ENCODE measurements at places on chromosomes 7 and 10.

DNA sequence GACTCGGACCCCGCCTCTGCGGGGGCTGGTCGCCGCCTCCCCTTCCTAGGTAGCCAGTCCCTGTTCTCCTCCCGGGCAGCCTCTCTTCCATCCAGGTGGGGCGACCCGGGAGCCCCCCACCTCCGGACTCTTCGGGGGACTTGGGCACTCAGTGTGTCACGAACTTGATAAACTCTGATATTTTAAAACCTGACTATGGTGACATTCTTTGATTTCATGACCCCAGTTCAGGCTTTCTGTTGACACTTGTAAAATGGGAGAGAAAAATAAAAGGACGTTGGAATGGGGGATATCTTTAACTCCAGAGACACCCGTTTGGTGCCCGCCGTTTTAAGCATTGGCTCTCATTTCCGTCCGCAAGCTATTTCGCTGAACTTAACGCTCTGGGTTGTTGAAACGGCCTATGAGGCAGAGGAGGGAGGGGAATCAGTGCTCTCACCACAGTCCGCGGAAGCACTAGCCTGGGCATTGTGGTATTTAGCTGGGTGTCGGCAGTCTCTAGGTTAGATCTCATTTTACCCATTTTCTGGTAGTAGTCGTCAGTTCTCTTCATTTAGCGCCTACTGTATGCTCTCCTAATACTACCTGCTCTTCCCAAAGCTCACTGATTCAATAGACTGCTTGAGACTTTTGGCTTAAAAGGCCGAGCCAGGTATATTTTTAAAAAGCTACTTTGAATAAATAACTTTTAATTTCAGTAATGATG, 738 bp downstream of the VPS26A start:
- no peaks in the 10 kb centered on the region for H3K27me3 ChIP-seq
- H3K36me3 ChIP-seq = no peaks in the 10 kb centered on the region
- peak overlapping the region; percentile 98 for H3K27ac ChIP-seq

- no peak overlapping the region for H3K4me3 ChIP-seq
- no peaks in the 10 kb centered on the region for H3K27me3 ChIP-seq
- H3K36me3 ChIP-seq = no peaks in the 10 kb centered on the region
- H3K27ac ChIP-seq = no peak overlapping the region
- ATAC-seq = no peak
These were observed 232.0 kb downstream of the VTI1A start for GRCh38 chr10:112678987-112679386.

DNA sequence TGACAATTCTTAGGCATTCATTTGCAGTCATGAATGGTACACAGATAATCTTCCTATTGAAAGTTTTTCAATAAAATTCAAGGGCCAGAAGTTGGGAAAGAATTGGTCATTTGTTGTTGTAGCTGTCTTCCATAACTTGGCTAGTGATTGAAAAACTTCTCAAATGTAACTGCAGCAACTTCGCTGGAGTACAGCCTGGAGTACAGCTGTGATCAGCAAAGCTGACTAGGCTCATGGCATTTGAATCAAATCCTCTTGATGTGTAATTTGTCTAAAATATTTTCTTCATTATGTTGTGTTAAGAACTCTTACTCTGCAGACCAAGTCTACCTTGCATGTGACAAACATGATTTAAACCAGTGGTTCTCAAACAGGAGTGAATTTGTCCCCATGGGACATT, 226.5 kb upstream of the STEAP1 start:
- H3K27ac ChIP-seq = no peak overlapping the region
- H3K36me3 ChIP-seq = no peaks in the 10 kb centered on the region
- H3K4me3 ChIP-seq = no peak overlapping the region
- H3K4me1 ChIP-seq = no peaks in the 10 kb centered on the region
- no peaks in the 10 kb centered on the region for H3K27me3 ChIP-seq

GRCh38 chr7:38274927-38275620, 1.6 kb upstream of the TARP start:
- no peak for ATAC-seq
- no peaks in the 10 kb centered on the region for H3K36me3 ChIP-seq
- no peak overlapping the region for H3K4me3 ChIP-seq
- no peak overlapping the region for H3K27ac ChIP-seq
- H3K27me3 ChIP-seq = no peaks in the 10 kb centered on the region

GRCh38 chr7:74475987-74476350, 22.3 kb downstream of the GTF2IRD1 start:
- H3K4me1 ChIP-seq = peaks cover 35% of the 10 kb centered on the region
- no peaks in the 10 kb centered on the region for H3K27me3 ChIP-seq
- no peak for ATAC-seq
- no peaks in the 10 kb centered on the region for H3K36me3 ChIP-seq

GRCh38 chr7:25831831-25832411, 320.1 kb upstream of the NFE2L3 start:
- H3K27me3 ChIP-seq = no peaks in the 10 kb centered on the region
- no peak overlapping the region for H3K27ac ChIP-seq
- ATAC-seq = no peak
- H3K36me3 ChIP-seq = no peaks in the 10 kb centered on the region
- no peaks in the 10 kb centered on the region for H3K4me1 ChIP-seq

DNA sequence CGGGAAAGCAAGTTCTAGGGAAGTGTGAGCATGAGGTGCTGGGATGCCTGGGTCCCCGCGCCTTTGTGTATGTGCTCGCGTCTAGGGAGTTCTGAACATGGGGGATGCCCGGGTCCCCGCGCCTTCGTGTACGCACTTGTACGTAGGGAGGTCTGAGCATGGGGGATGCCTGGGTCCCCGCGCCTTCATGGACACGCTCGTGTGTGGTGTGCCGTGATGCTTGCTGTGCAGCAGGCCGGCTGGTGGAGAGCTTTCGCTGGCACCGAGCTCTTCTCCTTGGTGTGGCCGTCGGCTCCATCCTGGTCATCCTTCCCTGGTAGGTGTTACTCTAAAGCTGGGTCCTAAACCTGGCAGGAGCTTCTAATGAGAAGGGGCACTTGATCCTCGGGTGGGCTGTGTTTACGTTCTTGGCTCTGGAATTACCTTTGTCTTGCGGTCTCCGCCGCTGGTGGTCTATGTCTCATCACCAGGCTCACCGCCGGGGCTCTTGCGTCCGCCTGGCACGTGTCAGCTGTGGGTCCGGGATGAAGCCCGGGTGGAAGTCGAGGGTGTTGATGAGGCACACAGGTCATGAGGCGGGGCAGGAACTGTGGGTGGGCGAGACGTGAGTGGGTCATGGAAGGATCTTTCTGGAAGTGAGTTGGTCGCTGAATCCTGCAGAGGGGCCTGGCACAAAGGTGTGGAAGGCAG, 63.5 kb downstream of the DNAJB6 start:
- ATAC-seq = no peak
- no peak overlapping the region for H3K27ac ChIP-seq
- peaks cover 5% of the 10 kb centered on the region for H3K4me1 ChIP-seq
- H3K4me3 ChIP-seq = no peak overlapping the region
- no peaks in the 10 kb centered on the region for H3K36me3 ChIP-seq

DNA sequence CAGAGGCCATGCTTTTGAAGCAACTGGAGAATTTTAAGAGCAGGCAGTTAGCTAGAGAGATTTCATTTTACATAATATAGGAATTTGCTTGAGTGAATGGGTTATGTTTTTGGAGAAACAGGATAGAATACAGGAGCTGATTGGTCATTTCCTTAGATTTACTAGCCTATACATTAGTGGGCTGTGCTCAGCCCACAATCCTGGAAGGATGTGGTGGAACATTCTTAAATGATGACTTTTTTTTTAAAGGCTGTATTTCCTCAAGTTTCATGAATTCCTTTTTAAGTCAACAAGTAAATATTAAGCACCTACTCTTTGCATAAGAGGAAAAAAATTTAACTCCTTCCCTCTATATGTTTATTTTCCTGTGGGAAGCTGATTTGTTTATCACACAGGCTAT, 314.4 kb upstream of the BMPER start:
- H3K27me3 ChIP-seq = no peaks in the 10 kb centered on the region
- no peaks in the 10 kb centered on the region for H3K4me1 ChIP-seq
- no peak overlapping the region for H3K4me3 ChIP-seq

DNA sequence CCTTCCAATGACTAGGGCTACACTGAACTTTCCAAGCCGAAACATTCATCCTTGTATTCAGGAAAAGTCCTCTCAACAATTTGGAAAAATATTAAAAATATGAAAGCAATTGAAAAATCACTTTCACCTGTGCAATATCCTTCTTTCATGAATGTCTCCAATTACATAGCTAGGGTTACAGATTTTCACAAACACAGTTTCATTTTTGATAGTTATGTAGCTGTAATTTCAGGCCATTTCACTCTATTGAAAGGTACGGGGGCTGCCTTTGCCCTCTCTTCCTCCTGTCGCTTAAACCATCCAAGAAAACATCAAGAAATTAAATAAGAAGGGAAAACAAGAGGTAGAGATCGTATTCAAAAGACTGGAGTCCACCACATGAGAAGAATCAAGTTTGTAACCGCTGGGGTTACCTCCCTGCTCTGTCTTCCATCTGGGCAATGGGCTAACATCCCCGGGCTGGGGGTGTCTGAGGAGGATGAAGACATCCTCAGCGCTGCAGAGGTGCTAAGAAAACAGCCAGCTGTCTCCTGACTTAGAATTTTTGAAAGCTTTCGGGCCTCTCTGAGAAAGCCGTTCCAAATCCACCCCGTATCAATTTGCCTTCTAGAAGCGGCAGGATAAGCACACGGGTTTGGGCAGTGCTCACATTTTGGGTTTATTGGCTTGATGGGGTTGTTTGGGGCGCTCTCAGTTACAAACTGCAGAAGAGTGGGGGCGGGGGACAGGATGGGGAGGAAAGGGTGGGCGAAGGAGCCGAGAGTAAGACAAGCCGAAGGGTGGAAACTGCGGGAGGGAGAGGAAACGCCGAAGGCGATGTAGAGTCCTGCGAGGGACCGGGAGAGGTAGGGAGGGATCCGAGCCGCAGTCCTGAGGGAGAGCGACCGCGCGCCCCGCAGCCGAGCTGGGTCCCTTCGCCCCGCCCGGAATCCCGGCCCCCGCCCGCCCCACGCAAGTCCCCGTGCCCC, 24.3 kb upstream of the VAX1 start:
- H3K4me1 ChIP-seq = peaks cover 47% of the 10 kb centered on the region
- H3K36me3 ChIP-seq = no peaks in the 10 kb centered on the region
- H3K27me3 ChIP-seq = peaks cover 100% of the 10 kb centered on the region
- peak overlapping the region; percentile 26 for H3K4me3 ChIP-seq
- H3K27ac ChIP-seq = no peak overlapping the region

- H3K36me3 ChIP-seq = no peaks in the 10 kb centered on the region
- H3K27ac ChIP-seq = no peak overlapping the region
- peaks cover 39% of the 10 kb centered on the region for H3K27me3 ChIP-seq
- no peaks in the 10 kb centered on the region for H3K4me1 ChIP-seq
These were observed 286.4 kb downstream of the PTPRN2 start for GRCh38 chr7:158301207-158301606.

- H3K27ac ChIP-seq = no peak overlapping the region
- peaks cover 28% of the 10 kb centered on the region for H3K36me3 ChIP-seq
- no peaks in the 10 kb centered on the region for H3K4me1 ChIP-seq
These were observed 32.7 kb downstream of the MEST start for GRCh38 chr7:130524628-130525027.

DNA sequence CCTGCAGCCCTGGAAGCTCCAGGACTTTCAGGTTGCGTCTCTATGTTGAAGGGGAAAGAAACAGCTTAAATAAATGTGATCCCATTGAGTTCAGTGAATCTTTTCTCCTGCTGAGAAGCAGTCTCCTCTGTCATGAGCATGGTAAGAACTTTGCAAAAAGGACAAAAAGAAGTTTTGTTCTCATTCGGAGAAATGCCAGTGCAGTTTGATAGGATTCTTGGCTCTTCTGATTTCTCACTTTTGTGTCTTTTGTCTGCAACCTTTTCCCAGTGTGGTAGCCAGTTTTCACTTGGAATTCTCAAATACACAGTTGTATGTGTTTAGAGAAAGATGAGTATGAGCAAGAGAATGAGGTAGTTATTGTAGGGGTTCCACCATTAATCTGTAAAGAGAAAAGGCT, 64.3 kb downstream of the AP3M1 start:
- peak overlapping the region; percentile 16 for H3K27ac ChIP-seq
- ATAC-seq = no peak
- H3K4me3 ChIP-seq = no peak overlapping the region

DNA sequence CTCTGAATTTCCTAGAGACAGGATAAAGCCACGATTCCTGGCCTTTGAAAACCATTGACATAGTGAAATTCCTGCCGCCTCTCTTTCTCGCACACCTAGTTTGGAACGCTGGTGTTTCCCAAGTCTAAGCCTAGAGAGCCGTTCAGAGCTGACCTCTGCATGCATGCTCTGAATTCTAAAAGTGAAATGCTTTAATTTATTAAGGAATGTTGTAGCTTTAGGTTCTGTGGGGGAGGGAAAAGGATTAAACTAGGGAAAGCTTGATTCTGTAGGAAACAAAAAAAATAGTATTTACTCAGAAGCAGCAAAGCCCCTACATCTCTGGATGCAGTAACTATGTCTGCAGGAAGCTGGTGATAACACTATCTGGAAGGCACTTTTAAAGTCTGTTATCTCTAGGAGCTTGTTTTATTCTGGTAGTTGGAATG, 27.3 kb downstream of the PFKP start:
- H3K27ac ChIP-seq = peak overlapping the region; percentile 83
- no peak for ATAC-seq
- H3K36me3 ChIP-seq = peaks cover 10% of the 10 kb centered on the region
- peaks cover 15% of the 10 kb centered on the region for H3K4me1 ChIP-seq
- H3K4me3 ChIP-seq = no peak overlapping the region

DNA sequence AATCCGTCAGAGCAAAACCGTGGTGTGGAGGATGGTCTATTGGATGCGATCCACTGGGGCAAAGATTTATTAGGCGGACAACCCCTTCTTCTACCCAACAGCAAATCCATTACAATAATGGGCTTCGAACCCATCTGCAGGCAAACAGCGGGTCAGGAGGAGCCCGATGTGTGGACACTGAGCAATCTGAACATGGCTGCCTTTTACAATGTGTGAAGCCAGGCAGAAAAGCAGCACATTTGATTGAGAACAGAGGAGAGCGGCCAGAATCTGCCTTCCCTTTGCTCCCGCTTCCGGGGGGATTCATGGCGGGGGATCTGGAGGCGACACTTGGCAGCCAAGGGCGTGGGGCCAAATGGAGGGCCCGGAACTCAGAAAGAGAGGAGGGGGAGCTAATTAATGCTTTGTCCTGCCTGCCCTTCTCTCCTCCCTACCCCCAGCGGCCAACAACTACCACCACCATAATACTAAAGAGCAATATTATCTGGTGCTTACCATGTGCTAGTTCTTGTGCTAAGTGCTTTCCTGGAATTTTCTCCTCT, 133.0 kb downstream of the EMX2 start:
- no peaks in the 10 kb centered on the region for H3K4me1 ChIP-seq
- ATAC-seq = no peak
- H3K36me3 ChIP-seq = no peaks in the 10 kb centered on the region
- H3K27ac ChIP-seq = no peak overlapping the region
- peaks cover 4% of the 10 kb centered on the region for H3K27me3 ChIP-seq
